Fibroblast of the aortic adventitia (primary cell): ENCODE measurements at places on chromosomes 11 and 22. TPM values are rescaled to one million over a fixed set of nuclear protein-coding genes. Genes with fewer than 3 reads are reported as not detected.

The ANKRD13D gene
- 12.1 and 25.3 TPM in 2 replicates for total RNA-seq

The VPREB1 gene
- not detected in 2 replicates for total RNA-seq

The DEUP1 gene
- not detected in 2 replicates for total RNA-seq

The GGT1 gene
- total RNA-seq = 0.65 and 1.1 TPM in 2 replicates

The CBX7 gene
- 8.0 and 30.3 TPM in 2 replicates for total RNA-seq

The CABP4 gene
- not detected in 2 replicates for total RNA-seq

The SEZ6L gene
- total RNA-seq = under 0.01 TPM in 1 of 2 replicates, not detected in the other

The GNAZ gene
- total RNA-seq = 1.3 and 3.1 TPM in 2 replicates

The PANX3 gene
- not detected in 2 replicates for total RNA-seq

GRCh38 chr22:40443732-40444131 is 73.3 kb downstream of the SGSM3 start:
- peak; percentile 56 for DNase-seq

DNA sequence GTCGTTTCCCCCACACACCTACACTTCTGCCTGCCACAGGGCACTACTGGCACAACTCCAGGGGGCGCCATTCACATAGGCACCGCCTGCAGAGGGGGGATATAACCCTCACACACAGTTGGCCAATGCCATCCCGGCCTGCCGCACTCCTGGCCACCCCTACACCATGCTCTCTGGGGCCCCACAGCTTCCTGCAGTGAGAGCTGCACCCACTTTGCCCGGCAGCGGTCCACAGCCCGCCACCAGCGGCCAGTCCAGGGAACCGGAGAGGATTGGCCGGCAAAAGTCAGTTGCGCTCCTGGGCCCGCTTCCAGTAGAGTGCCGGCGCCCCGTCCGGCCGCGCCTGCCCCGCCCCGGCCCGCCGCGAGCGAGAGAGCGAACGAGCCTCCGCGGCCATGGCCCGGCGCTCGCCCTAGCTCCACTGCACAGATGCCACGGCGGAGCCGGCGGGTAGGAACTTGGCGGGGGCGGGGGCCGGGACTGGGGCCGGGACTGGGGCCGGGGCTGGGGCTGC is 25.6 kb upstream of the SUSD2 start:
- peak; percentile 62 for DNase-seq

- DNase-seq = no peak
Observed at GRCh38 chr22:17833489-17833888, 59.2 kb upstream of the BID start.

DNA sequence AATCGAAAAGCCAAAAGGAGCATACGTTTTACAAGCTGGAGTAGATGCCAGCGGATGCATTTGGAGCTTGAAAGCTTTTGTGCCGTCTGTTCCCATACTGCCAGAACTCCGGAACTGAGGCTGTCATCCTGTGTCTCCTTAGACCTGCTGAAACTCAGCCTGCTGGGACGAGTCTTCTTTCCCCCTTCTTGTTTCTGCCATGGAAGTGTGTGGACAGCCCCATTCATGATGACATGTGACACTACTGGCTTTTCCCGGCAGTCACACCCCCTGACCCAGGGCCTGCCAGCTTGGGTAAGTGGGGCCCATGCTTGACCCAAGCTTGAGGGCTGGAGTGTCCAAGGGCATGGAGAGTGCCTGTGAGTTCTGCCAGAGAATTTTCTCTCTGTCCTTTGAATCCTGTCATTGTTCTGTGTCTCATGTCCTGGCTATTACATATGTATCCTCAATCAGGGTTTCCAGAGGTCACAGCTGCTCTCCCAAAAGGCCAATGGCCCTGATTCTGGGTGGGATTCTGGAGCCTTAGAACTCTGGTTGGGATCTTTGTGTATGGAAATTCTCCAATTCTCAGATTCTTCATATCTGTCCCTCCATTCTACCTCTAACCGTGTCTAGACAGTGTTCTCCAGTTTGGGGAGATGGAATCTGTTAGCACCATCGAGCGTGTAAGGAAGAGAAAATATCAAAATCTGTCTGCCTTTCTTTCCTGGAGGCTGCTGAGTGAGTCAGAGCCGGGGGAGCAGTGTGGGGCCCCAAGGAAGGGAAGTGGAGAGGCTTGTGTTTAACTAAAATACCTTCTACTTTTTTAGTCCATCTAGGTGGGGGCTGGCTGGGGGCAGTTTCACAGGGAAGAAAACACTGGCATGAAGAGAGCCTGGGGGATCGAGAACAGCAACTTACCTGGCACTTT is 73.2 kb downstream of the KIAA1671 start:
- DNase-seq = peak; percentile 63

GRCh38 chr11:114499756-114500155 is 59.9 kb downstream of the NXPE1 start:
- peak; percentile 56 for DNase-seq

- DNase-seq = no peak
Observed at GRCh38 chr22:39392341-39392948, 7.1 kb upstream of the TAB1 start.

DNA sequence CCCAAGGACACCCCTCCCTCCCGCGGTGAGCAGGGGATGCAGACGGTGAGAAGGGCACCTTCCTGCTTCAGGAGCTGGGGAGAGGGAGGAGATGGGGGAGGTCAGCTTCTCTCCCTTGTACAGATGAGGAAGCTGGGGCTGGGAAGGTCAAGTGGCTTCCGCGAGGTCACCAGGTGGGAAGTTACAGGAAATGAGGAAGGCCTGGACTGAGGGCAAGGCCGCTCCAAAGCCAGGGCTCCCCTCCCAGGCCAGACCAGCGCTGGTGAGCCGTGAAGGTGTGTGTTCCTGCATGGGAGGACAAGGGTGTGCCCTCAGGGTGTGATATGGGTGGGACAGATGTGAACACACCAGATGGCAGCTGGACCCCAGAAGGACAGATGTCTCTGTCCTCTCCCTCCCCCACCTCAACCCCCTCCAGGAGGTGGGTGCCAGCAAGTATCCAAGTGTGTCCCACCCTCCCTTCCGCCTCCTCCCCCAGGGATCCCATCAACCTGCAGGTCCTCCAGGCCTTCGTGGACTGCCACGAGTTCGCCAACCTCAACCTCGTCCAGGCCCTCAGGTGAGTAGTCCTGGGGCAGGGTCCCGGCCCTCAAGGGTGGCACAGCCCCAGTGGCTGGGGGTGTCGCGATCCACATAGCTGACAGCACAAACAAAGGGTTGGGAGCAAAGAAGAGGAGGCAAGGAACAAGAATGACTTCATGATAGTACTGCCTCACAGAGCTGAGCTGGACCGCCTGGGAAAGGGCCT is 16.6 kb downstream of the CYTH4 start:
- no peak for DNase-seq

- DNase-seq = peak; percentile 7
Observed at GRCh38 chr11:24543771-24544170, 46.9 kb downstream of the LUZP2 start.

DNA sequence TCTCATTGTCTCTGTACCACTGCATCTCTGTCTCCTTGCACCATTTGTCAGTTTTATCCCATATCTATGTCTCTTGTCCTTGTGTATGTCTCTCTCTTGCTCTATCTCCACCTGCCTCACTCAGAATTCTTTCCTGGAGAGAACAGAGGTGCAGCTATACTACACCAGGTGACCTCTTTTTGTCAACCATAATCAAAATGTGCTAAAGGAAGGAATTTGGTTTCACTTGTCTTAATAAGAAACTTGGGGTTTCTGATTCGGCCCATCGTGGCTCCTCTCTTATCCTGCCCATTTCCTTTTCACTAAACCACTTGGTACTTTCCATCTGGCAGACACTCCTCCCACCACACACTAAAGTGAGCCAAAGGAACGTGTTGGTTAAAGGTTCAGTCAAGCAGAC is 2.0 kb upstream of the C11orf42 start:
- no peak for DNase-seq

- no peak for DNase-seq
Observed at GRCh38 chr11:124150684-124151083, 32.5 kb upstream of the OR10D3 start.

GRCh38 chr11:64787526-64788320 is 9.4 kb upstream of the SF1 start:
- DNase-seq = peak; percentile 53

GRCh38 chr11:19660076-19660475 is 52.6 kb upstream of the NAV2 start:
- DNase-seq = peak; percentile 45

GRCh38 chr11:92406472-92406871 is 181.9 kb downstream of the FAT3 start:
- no peak for DNase-seq

GRCh38 chr22:50299785-50300619 is 7.4 kb downstream of the PLXNB2 start:
- DNase-seq = no peak

- DNase-seq = peak; percentile 66
Observed at GRCh38 chr22:45496451-45496941, 6.2 kb upstream of the FBLN1 start.

DNA sequence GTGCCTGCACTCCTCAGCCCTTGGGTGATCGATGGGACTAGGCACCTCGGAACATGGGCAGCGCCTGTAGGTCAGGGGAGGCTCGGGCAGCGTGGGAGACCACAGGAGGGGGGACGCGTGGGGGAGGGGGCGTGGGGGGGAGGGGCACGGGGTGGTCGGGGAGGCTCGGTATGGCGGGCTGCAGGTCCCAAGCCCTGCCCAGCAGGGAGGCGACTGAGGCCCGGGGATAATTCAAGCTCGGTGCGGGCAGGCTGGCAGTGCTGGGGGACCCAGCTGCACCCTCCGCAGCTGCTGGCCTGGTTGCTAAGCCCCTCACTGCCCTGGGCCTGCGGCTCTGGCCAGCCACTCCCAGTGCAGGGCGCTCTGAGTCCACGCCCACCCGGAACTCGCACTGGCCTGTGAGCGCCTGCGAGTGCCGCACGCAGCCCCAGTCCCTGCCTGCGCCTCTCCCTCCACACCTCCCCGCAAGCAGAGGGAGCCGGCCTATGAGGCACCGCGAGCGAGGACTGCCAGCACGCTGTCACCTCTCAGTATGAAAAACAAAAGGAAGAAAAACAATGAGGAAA is 1698.3 kb upstream of the RAG2 start:
- DNase-seq = no peak

GRCh38 chr22:29806196-29806595 is 31.9 kb downstream of the ASCC2 start:
- DNase-seq = no peak

DNA sequence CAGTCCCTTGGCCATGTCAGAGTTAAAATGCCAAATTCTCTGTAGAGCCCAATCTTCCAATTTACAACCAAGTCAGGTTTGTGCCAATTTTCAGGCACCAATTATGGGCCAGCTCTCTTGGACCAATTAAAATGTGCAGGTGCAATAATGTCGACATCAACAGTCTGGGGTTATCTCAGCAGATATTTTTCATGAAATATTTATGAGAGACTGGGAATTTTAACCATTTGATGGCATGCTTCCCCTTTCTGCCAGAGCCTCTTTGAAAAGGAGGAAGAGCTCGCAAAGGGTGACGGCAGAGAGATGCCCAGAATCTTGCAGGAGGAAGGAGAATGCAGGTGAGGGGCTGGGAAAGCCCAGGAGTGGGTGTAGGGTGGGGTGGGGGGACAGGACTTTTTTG is 100.8 kb upstream of the SYT13 start:
- DNase-seq = no peak

GRCh38 chr22:27032091-27032761 is 374.8 kb downstream of the MIAT start:
- no peak for DNase-seq

- no peak for DNase-seq
Observed at GRCh38 chr22:31569126-31569525, 72.8 kb downstream of the SFI1 start.

DNA sequence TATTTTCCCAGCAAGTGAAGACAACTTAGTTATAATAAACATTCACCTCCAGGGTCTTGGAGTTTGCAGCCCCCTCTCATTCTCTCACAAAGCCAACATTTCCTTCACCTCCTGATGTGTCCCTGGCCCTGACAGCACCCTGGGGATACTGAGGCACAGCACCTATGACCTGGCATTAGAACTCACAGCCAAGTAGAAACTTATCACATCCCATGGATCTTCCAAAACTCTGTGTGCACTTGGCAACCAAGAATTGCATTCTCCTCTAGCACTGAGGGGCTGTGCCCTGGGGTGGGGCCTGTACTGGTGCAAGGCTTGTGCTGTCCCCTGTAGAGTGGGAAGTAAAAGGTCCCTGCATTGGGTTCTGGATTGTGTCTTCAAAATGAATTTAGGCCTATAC is 116.7 kb upstream of the IGLL5 start:
- DNase-seq = no peak

DNA sequence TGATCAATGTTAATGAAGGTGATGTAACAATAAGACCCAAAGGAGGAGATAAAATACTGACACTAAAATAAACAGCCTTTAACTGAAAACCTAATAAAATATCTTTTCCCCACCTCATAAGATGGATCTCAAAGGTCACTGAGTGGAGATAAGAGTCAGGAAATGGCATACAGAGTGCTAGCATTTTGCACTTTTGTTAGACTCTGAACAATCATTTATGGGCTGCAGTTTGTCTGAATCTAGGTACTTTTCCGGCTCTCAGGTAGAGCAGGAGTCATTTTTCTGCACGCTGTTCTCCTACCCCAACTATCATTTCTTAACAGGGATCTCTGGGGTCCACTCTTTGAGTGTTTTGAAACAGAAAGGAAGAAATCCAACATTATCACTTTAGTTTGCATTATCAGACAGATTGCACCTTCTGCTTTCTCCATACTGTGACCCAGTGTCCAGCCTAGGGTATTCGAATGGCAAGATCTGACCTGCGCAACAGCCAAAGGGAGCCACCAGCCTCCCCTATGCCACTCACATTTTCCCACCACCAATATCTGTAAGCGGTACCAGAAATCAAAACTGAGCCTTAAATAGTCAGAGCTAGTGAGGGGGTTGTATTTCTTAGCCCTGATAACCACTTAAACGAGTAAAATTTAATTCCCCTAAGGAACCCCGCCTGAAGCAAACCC is 863 bp downstream of the SIAE start:
- DNase-seq = no peak

- no peak for DNase-seq
Observed at GRCh38 chr11:67615728-67616430, 9.1 kb downstream of the NDUFV1 start.
